ENCODE measurements at places on chromosomes 16 and 17.

DNA sequence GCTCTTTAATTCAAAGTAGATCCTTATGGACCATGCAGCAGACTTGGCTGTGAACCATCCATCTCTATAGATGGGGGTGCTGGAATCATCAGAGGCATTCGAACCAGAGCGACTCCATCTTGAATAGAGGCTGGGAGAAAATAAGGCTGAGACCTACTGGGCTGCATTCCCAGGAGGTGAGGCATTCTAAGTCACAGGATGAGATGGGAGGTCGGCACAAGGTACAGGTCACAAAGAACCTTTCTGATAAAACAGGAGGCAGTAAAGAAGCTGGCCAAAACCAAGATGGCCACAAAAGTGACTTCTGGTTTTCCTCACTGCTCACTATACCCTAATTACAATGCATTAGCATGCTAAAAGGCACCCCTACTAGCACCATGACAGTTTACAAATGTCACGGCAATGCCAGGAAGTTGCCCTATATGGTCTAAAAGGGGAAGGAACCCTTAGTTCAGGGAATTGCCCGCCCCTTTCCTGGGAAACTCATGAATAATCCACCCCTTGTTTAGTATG, 89.2 kb upstream of the BRD7 start:
- DNase-seq: no peak

DNA sequence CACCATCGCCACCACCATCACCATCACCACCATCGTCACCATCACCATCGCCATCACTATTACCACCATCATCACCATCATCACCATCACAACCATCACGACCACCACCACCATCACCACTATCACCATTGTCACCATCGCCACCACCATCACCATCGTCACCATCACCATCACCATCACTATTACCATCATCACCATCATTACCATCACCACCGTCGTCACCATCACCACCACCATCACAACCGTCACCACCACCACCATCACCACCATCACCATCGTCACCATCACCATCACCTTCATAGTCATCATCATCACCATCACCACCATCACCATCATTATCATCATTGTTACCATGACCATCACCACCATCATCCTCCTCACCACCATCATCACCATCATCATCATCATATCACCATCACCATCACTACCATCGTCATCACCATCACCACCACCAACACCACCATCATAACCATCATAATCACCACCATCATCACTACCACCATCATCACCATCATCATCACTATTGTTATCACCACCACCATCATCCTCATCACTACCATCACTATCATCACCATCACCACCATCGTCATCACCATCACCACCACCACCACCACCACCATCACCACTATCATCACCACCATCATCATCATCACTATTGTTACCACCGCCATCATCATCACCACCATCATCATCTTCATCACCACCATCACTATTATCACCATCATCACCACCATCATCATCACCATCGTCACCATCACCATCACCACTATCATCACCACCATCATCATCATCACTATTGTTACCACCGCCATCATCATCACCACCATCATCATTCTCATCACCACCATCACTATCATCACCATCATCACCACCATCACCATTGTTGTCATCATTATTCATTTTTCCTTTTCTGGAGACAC, 51.5 kb upstream of the ZNF469 start:
- DNase-seq: no peak

DNA sequence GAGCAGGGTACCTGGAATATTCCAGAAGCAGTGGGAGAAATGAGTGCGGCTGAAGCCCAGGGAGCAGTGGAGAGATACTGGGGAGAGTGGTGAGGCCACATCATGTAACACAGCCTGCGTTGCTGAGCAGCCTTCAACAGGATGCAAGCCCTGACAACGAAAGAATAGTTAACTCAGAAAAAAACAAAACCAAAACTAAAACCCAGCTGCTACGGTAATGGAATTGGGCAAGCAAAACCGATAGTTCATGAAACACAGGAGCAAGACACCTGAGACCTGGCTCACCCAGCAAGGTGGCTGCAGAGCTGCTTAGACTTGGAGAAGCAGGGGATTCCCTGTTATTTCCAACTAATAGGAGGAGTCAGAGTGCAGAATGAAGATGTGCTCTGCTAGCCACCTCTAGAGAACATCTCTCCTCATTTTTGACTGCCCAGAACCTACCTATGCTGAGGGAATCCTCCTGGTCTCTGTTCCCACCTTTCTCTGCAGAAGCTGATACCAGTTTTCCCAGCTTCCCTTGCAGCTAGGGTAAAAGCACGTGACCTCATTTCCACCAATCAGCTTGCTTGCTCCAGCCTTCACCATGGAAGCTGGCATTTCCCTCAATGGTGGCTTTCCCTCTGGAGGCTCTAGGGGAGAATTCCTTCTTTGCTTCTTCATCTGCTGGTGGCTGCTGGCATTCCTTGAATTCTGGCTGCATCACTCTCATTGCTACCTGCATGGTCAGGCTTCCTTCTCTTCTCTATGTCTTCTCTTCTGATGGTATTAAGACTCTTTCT, 59.4 kb upstream of the XYLT1 start:
- peak; percentile 11 for DNase-seq

DNA sequence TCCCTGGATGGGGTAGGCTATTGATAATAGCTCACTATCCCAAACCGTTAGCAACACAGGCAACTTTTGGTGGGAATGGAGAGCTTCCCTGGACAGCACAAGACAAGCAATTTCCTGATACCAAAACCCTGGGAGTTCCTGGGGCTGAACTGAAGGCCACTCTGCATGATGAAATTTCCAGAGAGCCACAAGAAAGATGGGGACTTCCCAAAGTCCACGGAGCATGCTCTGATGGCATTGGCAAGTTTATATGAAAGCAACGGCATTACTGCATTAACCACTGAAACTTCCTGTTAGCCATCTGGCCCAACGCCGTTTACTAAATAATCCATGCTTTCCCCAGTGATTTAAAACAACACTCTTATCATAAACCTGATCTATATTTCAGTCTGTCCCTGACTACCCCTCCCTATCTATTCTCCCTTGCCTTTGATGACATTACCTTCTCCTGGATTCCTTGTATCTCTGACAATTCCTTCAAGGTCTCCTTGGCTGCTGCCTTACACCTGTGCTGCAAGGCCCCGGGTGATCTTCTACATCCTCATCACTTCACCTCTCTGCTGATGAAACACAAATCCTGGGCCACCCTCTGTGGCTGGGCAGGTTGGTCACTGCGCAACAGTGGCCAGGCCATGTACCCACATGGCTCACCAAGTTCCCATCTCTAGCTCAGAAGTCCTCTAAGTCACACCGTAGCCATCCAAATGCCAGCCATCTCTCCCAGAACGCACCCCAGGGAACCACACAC, 108.5 kb upstream of the RCVRN start:
- no peak for DNase-seq

DNA sequence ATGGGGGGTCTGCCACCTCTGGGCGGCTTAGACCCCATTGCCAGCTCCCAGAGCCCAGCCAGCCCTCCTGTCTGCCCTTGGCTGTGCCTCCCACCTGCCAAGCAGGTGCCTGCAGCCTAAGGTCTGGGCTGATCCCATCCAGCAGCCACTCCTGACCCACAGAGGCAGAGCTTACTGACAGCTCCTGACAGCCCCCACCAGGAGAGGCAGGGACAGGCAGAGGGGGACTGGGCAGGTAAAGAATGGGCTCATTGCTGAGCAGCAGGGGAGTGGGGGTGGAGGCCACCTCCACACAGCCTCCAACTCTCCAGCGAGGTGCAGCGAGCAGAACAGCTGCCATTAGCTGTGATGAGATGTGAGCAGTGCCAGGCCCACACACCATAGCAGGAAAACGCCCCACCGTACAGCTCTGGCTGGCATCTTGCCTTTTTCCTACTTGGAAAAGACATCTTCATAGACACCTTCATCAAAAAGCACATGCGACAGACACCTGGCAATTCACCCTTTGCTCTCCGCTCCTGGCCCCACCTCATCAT, 164.4 kb downstream of the C16orf78 start:
- no peak for DNase-seq

DNA sequence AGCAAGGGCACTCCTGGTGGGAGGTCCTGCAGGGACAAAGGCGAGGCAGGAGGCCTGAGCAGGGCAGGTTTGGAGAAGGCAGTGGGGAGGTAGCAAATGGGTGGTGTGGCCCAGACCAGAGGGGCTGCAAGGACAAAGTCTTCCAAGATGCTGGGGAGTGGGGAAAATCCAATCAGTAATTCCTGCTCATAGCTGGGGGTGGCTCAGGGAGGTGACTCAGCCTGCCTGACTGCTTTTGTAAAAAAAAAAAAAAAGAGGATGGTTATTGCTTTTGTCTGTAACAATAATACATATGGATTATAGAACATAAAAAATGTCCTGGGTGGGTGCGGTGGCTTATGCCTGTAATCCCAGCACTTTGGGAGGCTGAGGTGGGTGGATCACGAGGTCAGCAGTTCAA, 5.2 kb downstream of the IL34 start:
- DNase-seq: no peak

DNA sequence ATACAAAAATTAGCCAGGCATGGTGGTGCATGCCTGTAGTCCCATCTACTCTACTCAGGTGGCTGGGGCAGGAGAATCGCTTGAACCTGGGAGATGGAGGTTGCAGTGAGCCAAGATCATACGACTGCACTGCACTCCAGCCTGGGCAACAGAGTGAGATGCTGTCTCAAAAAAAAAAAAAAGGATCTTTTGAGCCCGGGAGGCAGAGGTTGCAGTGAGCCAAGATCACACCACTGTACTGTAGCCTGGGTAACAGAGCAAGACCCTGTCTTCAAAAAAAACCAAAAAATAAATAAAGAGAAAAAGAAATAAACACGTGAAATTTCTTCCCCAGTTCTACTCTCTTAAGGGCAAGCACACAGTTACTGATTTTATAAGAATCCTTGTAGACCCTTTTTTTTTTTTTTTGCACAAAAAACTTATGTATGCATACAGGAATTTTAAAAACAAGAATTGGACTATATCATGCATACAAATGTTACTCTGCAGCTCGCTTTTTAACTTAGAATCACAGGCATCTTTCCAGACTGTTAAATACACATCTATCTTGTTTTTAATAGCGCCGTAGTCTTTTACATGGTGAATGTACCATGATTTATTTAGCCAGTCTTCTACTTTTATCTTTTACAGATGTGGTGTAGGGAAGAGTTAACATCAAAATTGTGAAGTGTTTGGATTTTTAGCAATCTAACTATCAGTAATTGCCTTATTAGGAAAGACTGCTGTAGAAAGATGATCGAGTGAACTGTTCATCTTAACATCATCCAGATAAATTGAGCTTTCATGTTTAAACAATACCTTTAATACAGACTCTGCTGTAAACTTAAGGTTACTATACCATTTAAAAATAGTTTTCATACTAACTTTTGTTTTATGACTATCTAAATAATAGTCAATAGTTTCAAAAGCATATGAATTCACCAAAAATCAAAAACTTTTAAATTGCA, 14.6 kb downstream of the CDH3 start:
- DNase-seq: no peak

DNA sequence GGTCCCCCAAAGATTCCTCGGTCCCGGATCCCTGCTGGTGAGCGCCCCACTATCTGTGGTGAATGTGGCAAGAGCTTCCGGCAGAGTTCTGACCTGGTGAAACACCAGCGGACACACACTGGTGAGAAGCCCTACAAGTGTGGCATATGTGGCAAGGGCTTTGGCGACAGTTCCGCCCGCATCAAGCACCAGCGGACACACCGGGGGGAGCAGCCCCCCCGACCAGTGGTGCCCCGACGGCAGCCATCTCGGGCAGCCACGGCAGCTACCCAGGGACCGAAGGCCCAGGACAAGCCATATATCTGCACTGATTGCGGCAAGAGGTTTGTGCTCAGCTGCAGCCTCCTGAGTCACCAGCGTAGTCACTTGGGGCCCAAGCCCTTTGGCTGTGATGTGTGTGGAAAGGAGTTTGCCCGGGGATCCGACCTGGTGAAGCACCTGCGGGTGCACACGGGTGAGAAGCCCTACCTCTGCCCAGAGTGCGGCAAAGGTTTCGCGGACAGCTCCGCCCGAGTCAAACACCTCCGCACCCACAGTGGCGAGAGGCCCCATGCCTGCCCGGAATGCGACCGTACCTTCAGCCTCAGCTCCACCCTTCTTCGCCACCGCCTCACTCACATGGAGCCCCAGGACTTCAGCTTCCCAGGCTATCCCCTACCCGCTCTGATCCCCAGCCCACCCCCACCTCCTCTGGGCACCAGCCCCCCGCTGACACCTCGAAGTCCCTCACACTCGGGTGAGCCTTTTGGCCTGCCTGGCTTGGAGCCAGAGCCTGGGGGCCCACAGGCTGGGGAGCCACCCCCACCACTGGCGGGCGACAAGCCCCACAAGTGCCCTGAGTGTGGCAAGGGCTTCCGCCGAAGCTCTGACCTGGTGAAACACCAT, 2.8 kb downstream of the ZNF48 start:
- no peak for DNase-seq

GRCh38 chr17:73393381-73393780, 81.6 kb upstream of the CDC42EP4 start:
- no peak for DNase-seq

DNA sequence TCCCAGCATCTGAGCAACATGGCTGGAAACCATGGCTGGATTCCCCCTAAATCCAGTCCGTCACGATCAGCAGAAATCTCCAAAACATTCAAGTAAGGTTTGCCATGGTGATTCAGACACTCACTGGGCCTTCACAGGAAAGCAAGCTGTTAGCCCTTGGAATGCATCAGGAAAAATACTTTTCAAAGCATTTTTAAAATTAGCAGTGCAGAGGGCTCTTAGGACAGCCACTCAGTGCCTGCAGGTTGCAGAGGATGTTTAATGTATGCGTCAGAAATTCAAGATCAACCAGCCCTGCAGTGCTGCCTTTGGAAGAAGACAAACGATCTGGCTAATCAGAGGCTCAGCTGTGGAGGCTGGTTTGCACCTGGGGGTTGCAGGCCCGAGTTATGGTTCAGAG, 50.3 kb downstream of the FOXL1 start:
- DNase-seq: no peak

- no peak for DNase-seq
Observed at GRCh38 chr17:8941980-8942622, 23.4 kb downstream of the PIK3R5 start.

GRCh38 chr16:89315791-89316581, 98.5 kb downstream of the ZNF778 start:
- peak; percentile 28 for DNase-seq

DNA sequence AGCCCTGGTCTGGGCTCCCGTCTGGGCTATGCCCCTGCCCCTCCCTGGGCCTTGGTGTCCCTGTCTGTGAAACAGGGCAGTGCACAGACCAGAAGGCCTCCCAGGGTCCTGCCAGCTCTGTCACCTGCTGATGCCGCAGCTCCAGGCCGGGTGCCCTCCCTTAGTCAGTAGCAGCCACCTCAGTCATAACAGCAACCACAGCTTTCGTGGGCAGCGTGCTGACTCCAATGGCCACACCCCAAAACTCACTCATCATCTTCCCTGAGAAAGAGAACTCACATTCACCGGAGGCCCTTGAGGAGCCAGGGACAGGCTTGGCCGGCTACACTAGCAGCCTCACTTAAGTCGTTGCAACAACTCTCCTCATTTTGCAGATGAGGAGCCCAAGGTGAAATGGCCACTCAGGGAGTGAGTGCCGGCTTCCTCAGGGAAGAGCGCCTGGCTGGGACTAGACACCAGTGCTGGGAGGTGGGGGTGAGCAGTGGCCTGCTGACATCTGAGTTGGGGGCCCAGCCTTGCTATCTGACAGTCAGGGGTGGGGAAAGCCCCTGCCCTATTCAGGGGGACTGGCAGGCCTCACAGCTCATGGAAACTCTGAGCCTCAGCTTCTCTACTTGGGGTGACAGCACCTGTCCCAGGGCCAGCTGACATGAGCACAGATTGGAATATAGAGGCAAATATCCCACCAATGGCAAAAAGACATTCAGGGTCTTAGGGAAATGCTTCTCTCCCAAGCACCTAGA, 22.6 kb downstream of the SLC5A10 start:
- no peak for DNase-seq
